ENCODE measurements at places on chromosomes 7 and 10.

- no peak for DNase-seq
Measured at GRCh38 chr10:108749042-108749441, 1174.3 kb downstream of the XPNPEP1 start.

GRCh38 chr7:130699686-130700085 lies 13.3 kb upstream of the TSGA13 start:
- peak; percentile 42 for DNase-seq

DNA sequence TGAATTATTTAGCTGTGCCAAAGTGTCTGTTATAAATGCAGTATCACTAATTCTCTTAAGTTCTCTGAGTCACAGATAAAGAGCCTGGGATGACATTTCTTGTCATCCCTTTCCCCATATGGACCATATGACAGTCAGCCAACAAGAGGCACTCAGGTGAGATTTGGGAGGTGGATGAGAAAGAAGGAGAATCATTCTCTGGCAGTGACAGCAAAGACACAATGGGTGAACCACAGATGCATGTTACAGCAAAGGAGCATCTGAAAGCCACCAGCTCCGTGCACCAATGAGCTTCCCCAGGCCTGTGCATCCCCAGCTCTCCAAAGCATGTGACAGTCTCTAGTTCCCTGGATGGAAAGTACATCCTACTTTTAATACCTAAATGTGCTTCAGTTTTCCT lies 10.8 kb downstream of the GIMAP6 start:
- DNase-seq = no peak

DNA sequence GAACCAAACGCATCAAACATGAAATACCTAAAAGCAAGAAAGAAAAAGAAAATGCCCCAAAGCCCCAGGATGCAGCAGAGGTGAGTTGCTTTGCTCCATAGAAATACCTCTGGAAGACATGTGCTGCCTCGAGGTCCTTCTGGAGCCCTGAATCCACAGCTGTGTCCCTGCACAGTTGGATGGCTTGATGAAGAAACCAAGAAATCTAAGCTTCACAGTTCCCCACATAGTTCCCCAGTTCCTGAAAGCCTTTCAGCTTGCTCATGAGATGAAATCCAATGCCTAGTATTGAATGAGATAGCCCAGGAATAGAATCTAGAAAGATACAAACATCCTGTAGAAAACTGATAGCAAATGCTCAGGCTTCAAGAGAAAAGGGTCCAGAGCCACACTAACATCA lies 182.8 kb downstream of the RTKN2 start:
- DNase-seq = no peak

DNA sequence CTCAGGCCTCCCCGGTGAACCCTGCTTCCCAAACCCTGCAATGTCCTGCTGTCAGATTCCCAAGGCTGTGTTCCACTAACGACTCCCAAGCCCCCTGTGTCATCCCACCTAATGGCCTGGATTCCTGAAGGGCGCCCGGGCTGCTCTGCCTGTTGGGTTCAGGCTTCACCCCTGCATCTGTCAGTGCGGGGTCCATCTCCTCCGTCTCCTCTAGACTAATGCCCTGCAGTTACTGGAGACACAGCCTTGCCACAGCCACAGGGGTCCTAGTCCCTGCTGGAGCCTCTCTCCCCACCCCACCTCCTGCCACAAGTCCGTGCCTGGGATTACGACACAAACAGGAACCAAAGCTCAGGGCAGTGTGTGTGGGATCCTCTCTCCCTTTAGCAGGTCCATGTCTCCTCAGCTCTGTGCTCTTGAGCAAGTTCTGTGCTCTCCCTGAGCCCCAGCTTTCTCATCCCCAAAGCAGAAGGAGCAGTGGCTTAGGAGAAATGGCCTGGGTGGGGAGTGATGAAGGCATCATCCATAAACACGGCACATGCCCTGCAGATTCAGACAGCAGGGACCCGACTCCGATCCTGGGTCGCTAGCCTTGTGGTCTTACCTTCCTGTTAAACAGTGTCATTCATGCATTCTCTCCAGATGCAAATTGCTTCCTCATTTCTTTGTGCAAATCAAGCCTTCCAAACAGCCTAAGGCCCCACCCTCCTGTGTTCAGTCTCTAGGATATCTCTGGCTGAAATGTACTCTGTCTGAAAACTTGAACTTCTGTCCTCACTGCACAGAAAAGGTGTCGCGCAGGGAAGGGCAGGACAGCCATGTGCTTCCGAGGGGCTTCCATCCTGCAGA lies 8.2 kb upstream of the RBP3 start:
- no peak for DNase-seq

DNA sequence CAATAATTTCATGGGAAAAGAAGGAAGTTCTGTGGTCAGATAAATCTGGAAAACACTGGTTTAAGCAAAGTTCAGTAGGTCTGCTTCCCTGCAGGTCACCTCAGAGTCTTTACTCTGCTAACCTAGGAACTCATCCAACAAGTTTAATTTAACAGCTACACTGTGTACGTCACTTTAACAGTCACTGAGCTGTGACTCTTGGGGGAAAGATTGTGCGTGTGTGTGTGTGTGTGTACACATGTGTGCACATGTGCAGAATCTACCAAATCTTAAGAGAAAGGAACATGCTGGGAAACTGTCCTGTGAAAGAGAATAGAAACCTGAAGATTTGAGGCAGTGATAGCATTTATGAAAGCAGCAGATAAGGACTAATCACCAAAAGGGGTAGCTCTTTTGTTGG lies 62.6 kb downstream of the IKZF1 start:
- no peak for DNase-seq

GRCh38 chr7:141333459-141333858 lies 217.8 kb upstream of the AGK start:
- no peak for DNase-seq

GRCh38 chr7:141837683-141838082 lies 3.6 kb downstream of the PRSS37 start:
- no peak for DNase-seq

All from epithelial cell of esophagus (primary cell).